Kidney epithelial cell (primary cell): ENCODE measurements at places on chromosomes 2 and 18.

- no peak for DNase-seq
These were observed 6.2 kb upstream of the ARMC9 start for GRCh38 chr2:231191896-231192872.

GRCh38 chr2:3726511-3726910, 23.1 kb downstream of the DCDC2C start:
- no peak for DNase-seq

GRCh38 chr2:21279525-21279924, 155.8 kb downstream of the TDRD15 start:
- DNase-seq, result no peak

DNA sequence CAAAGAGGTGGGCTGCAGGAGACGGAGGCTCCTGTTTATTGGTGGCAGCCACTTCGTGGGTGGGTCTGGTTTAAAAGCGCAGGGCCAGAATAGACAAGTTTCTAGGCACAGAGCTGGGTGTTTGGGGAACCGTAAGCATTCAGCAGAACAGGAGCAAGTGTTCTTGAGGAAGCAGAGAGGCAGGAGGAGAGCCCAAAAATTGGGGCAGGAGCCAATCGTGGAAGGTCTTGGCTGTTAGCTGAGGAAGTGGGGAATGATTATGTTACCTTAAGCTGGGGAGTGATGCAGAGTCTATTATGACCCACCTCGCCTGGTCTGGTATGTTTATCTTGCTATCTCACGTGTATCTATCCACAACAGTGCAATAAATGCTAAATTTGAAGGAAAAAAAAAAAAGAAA, 64.3 kb upstream of the ATL2 start:
- no peak for DNase-seq

- DNase-seq, result no peak
These were observed 62.7 kb downstream of the TRAPPC12 start for GRCh38 chr2:3442185-3442584.
